ENCODE measurements at places on chromosomes 3 and 15.
A peak's percentile ranks its signal among the peaks of the same experiment; 100 is the strongest.

- DNase-seq: peak; percentile 50
These were observed 15.4 kb upstream of the CSPG4 start for GRCh38 chr15:75727851-75728715.

DNA sequence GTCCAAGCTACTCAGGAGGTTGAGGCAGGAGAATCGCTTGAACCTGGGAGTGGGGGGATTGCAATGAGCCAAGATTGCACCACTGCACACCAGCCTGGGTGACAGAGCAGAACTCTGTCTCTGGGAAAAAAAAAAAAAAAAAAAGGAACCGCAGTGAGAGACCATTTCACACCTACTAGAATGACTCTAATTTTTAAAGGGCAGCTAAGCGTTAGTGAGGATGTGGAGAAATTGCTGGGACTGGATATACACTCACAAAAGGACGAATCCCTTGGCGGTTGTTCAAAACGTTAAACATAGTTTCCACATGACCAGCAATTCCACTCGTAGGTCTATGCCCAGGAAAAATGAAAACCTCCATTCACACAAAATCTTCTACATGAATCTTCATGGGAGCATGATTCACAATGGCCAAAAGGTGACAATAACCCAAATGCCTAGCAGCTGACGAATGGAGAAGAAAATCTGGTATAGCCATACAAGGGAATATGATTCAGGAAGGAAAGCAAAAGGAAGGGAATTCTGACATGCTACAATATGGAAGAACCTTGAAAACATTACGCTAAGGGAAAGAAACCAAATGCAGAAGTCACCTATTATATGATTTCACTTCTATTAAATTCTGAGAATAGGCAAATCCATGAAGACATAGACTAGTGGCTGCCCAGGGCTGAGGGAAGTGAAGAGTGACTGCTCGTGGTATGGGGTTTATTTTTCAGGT lies 127.0 kb downstream of the CHSY1 start:
- no peak for DNase-seq

- DNase-seq: no peak
These were observed 1141.6 kb downstream of the IGSF11 start for GRCh38 chr3:117893001-117893400.

- no peak for DNase-seq
These were observed 44.9 kb downstream of the SPATA16 start for GRCh38 chr3:173096140-173096539.

DNA sequence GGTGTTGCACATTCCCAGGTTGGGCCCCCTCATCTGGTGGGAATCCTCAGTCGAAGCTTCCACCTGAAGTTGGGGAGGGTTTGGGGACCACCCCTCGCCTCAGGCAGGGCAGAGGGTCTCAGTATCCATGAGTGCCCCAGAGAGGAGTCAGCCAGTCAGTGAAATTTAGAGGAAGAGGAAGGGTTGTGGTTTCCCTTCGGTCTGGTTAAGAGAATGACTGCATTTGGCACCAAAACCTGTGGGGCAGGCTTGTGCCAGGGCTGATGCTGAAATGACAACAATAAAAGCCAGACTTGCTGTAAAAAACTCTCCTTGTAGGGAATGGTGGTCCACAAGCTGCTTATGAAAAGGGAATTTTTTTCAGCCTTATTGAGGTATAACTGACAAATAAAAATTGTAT lies 22.6 kb downstream of the LMCD1 start:
- DNase-seq: no peak

DNA sequence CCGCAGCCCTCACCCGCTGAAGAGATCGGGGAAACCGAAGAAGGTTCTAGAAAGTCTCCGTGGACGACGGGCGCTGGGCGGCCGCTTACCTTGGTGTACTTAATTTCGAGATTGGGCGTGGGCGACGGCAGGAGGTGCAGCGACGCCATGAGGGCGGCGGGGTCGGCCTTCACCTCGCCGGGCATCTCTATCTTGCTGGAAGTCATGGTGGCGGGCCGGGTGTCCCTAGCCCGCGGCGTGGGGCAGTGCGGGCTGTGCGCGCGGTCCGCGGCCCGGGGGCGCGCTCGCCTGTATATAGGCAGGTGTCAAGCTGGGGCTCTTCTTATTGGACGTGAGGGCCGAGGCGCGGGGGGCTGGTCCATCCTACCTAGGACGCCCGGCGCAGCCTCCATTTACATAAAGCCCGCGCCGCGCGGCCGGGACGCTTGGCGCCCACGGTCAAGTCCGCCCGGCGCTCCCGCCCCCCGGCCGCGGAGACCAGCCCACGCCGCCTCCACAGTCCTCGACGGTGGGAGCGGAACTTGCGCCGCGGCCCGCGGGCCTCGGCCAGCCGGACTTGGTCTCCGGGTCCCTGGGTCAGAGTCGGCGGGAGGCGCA lies at the start of gene ALDH1A2:
TSS of gene ALDH1A2 (minus strand) at position 267 of the 597 bp plus-strand sequence. CDS start at position 206, 61 bp downstream.
- DNase-seq: no peak

- DNase-seq: no peak
These were observed 18.2 kb upstream of the AMOTL2 start for GRCh38 chr3:134392336-134392983.

DNA sequence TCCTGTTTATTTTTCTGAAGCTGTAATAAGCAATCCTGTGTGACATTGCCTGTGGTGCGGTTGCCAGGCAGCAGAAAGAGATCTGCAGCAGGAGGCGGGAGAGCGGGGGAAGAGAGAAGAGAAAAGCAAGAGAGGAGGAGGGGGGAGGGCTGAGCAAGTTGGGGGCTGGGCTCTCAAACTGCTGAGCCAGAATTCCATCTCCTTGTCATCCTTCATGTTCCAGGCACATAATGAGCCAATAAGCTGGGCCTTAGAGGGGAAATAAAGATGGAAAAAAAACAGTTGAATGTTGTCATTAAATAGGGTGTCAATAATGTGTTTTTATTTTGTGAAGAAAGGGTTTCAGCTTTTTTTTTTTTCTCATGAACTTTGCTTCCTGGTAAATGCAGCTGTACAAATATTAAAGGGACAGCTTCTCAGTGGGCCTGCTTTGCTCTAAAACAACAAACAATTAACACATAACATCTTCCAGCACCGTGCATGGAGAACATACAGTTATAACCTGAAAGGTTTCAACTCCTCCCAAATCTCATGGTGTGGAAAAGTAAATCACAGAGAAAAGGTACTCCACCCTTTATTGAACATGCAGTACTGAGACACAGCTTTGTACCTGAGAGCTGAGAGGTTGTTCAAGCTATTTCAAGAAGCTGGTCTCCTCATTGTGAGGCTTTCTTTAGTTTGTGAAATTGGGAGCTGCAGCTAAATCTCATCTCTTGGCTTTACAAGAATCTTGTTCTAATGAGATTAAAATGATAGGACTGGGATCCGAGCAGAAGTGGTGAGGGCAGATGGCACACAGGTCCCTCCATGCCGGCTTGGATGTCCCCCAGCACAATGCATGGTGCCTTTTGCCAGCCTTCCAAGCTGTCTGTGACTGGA lies 451.1 kb upstream of the KCNMB2 start:
- DNase-seq: peak; percentile 4

DNA sequence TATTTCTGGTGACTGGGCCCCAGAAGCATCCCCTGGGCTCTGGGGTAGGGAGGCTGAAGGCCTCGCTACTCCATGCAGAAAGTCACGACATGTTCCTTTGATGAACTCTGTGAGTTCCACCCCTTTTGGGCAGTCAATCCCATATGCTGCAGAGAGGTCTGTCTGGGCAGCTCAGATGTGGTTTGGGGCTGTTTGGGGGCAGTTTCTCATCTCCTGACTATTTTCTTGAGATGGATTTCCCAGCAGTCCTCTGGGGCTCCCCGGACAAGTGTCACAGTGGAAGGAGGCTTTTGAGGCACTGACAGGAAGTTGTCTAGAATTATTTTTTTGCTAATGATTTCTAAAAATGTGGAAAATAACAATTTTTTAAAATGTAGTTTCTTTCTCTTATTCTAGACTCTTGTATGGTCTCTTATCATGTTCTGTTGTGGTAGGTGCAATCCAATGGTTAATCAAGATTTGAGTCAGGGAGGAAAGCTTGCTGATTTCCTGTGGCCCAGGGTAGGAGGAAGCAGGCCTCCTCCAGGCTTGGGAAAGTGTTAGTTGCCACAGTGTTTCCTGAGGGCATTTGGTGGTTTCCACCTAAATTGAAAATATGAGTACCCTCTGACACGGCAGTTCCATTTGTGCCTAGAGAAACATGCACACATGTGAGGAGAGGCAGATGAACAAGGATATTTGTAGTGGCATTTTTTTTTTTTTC lies 19.9 kb upstream of the TATDN2 start:
- no peak for DNase-seq

DNA sequence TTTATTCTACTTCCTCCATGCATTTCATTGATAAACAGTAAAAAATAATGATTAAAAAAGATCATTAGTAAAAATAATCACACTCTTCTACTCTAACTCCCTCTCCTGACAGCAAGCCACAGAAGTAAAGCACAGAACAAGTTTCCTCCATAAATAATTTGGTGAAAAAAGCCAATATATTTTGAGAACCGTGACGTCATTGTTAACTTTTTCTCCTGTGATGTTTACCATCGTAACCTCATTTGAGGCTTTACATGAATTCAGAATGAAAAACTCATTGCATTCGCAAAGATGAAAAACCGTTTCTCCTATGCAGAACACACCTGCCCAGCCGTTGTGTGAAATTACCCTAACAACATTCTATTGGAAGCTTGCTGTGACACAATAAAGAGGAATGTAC lies 120.7 kb downstream of the NSUN3 start:
- DNase-seq: no peak

DNA sequence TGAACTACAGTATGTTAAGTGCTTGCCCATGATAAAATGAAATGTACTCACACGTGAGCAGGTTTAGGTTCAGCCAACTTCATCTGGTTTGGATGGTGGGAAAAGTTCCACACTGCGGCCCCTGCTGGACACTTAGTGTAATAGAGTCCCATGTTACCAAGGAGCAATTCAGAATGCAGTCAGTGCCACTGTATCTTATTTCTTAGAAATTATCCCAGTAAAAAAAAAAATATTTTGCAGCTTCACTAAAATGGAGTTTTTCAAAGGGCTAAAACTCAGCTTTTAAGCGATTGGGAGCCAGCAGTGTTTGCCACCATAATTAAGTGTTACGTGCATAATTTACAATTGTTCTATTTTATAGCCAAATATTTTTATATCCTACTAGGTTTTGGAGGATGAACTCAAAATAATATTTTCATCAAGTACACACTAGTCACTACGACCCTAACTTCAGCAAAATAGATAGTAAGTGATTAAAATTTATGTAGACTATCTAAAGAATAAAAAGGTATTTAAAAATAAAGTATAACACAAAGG lies 371.7 kb upstream of the GBE1 start:
- DNase-seq: peak; percentile 14

DNA sequence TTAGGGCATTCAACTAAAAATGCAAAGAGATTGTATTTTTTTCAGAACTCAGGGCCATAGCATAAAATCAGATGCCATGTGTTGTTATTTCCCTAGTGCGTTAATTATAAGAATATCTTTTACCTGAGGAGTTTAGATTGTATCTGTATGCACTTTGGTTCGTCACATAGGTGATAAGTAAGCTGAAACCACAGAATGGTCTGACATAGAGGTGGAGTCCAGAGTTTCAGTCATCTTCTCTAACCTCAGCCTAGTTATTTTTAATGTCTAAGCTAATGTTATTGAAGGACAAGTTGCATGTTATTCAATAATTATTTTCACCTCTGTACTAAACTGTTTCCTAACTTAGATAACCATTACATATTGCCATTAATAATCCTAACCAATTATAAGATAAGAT lies 27.1 kb upstream of the CNTN4 start:
- no peak for DNase-seq

DNA sequence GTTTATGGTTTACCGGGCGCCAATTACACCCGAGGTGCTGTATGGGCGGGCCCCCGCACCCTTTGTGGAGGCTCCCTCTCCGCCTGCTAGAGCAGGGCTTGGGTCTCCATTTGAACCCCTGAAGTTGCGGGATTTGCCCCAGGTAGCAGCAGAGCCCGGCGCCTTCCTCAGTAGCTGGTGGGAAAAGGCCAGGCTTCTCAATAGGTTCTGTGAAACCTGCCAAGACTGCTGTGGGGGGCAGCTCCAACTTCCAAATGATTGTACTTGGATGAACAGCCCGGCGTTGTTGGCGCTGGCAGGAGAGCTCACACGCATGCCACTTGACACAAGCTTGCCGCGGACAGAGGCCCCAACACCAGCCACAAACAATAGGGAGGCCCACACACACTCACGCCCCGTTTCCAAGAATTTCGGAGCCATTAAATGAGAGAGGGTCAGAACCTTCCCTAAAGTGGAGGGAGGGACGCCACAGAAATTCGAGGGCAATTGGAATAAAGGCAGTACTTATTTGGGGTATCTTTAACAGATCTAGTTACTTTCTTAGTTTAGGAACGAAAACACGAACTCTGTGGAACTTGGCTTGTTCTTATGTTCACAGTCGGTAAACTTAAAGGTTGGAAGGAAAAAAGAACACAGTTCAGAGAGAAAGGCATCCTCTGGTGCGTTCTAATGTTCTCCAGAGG lies 1.4 kb downstream of the EPHB3 start:
- no peak for DNase-seq

- no peak for DNase-seq
These were observed 31.5 kb upstream of the ZNF502 start for GRCh38 chr3:44680921-44681455.

DNA sequence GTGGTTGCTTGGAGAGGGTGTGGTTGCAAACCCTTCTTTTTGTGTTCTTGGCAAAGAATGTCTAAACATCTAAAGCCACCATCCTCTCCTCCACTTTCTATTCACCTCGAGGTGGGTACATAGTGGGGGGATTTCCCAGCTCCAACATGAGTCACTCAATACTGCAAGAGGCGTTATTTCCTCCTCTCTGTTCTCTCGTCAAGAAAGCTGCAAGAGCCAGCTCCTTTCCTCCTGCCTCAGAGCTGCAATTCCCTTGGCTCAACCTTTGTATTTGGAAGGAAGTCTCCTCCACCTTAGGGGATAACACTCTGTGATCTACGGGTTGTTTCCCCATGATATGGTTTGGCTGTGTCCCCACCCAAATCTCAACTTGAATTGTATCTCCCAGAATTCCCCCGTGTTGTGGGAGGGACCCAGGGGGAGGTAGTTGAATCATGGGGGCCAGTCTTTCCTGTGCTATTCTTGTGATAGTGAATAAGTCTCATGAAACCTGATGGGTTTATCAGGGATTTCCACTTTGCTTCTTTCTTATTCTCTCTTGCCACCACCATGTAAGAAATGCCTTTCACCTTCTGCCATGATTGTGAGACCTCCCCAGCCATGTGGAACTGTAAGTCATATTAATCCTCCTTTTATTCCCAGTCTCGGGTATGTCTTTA lies 138.4 kb downstream of the PLCL2 start:
- DNase-seq: peak; percentile 2

All from stimulated activated CD4-positive, alpha-beta T cell treated with anti-CD3 and anti-CD28 coated beads, Interleukin-1b, Interleukin-23, amount 100 ng/mL, for 1 hour (primary cell).